SJCRH30 (cell line): ENCODE measurements at places on chromosomes 16 and 17.

DNA sequence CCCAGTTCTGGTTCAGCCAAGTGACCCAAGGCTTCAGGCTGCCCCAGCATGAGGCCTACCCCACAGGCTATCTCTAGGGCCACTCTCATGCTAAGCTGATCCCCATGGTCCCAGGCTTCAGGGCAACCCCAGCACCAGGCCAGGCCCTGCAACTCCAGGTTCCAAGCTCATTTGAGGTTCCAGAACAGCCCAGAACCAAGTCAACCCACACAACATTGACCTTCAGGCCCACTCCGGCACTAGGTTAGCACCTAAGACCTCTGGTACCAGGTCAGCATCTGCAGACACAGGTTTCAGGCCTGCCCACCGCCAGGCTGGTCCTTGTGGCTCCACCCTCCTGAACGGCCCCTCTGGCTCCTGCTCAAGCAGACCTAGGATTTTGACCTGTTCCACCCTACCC is 421.2 kb downstream of the CDH11 start:
- no peak for DNase-seq

- DNase-seq: no peak
Measured at GRCh38 chr17:574061-574460, 140.6 kb downstream of the VPS53 start.

DNA sequence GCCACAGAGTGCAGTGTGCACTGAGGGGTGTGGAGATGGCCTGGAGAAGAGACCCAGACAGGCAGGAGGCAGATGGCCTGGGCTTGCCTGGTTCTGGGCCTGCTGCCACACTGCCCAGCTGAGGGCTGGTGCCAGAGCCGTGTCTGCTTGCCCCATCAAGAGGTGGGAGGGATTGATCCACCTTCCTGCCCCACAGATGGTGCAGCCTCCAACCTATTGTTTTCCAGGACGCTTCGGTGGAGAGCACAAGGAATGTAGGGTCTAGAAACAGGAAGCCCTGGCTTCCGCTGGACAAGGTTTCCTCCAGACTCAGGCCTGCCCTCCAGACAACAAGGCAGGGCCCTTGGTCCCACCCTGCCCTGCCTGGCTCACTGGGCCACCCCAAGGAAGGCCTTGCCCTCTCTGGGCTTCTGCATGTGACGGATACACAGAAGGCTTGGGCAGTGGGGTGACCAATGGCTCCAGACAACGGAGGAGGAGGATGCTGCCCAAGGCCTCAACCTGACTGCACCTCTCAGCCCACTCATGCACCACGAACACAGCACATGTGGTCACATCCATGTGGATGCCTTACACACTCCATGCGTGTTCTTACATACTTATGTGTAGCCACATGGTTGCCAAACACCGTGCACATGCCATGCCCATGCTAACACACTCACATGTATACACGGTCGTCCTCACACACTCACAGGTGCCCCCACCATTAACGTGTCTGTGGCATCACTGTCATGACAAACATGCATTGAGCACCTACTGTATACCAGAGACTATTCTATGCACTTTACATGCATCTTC is 6.5 kb upstream of the CDH5 start:
- DNase-seq: no peak

DNA sequence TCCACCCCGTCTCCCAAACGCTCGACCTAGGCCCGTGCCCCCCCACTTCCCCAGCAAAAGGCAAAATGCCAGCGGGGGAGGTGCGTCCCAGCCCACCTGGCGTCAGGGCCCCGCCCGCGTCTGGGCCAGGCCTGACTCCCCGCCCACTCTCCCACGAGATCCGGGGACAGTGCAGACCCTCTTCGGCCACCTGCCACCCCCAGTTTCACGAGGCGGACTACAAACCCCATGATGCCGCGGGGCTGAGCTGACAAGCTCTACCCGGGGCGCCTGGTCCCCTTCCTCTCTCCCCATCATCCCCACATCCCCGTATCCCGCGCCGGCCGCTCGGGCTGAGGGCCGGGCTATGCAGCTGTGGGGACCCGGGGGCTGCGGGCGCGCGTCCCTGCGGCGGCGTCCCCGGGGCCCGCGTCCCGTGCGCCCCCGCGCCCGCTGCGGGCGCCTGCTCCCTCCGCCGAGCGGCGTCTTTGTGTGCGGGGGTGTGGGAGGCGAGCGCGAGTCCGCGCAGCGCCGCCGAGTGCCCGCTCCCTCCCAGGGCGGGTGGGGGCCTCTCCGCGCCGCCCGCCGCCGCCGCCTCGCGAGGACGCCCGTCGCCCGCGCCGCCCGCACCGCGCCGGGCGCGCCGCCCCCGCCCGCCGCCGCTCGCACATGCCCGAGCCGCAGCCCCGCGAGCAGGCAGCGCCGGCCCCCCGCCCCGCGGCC is at the start of gene ANKRD13B:
Gene ANKRD13B, plus strand, starts transcription at position 283 of the 702 bp plus-strand sequence. CDS start 490 bp downstream, outside the sequence.
- DNase-seq: peak; percentile 78

- no peak for DNase-seq
Measured at GRCh38 chr17:81635973-81636504, 873 bp downstream of the NPLOC4 start.

DNA sequence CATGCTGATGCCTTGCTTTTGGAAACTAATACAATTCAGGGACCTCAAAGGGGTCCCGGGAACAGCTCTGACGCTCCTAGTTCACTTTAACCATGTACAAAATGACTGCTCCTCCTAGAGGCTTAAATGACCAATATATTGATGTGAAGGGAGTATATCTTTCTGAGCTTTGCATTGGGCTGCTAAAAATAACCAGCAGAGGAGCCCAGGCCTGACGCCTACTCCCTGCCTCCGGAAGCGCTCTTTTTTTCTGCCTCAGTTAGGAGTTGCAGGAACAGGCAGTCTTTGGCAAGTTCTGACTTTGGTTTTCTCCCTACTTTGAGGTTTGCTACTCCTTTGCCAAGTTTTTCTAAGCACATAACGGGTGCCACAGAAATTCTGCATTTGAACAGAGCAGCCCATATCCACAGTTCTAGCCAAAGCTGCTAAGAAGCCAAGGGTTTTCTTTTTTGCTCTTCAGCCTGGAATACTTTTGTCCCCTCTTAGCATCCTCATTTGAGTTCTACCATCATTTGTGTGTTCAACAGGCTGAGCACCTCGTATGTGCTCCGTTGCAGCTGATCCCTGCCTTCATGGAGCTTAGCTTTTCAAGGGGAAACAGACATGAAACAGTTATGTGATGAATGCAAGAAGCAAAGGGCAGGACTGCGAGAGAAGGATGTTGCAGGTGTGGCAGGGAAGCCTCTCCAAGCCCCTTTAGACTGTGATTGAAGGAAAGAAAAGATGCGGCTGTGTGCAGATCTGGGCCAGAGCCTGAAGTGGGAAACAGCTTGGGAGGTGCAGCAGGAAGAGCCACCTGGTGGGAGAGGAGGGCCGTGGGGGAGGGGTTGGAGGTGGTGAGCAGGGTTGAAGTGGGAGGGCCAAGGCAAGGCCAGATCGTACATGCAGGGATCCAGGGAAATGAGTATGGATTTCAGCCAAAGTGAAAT is 2.8 kb upstream of the NAGPA start:
- DNase-seq: no peak
